Activated naive CD4-positive, alpha-beta T cell treated with anti-CD3 and anti-CD28 coated beads, Interleukin-2, amount 50 U/mL, for 16 hours (primary cell): ENCODE measurements at places on chromosomes 1 and 21.
A peak's percentile ranks its signal among the peaks of the same experiment; 100 is the strongest.

- no peak for DNase-seq
These were observed 41.1 kb downstream of the KCNJ15 start for GRCh38 chr21:38297871-38298270.

- DNase-seq: no peak
These were observed 3.6 kb upstream of the RASSF5 start for GRCh38 chr1:206503591-206504362.

DNA sequence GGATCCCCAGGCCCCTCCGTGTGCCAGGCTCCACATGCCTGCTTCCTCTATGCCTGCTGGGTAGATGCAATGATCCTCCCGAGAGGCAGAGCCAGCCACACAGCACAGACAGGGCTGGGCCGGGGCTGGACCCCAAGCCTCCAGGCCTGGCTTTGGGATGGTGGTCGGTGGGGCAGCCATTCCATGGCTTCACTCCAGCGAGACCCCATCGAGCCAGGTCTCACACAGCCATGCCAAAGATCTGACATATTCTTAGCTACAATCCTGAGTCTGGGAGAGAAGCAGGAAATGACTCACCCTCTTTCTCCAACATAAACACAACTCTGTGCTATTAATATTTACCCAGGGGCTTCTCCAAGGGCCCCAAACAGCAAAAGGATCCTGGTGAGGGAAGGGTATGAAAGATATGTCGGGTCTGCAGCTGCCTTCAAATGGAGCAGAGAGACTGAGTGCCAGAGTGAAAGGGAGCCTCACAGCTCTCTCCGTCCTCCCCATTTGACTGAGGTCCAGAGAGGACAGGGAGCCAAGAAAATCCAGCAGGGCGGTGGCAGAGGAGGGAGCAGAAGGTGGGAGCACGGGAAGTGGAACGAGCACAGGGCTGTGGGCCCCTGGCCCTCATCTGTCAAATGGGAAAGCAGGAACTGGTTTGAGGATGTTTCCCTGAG, 639.5 kb downstream of the MATN1 start:
- no peak for DNase-seq

GRCh38 chr1:101769520-101769919, 227.2 kb downstream of the OLFM3 start:
- no peak for DNase-seq

- DNase-seq: no peak
These were observed 6.6 kb upstream of the TMEM167B start for GRCh38 chr1:109083923-109084322.

- DNase-seq: no peak
These were observed 27.8 kb downstream of the CBR1 start for GRCh38 chr21:36097427-36098181.

GRCh38 chr21:33383056-33383888, 19.9 kb upstream of the IFNGR2 start:
- DNase-seq: peak; percentile 68

DNA sequence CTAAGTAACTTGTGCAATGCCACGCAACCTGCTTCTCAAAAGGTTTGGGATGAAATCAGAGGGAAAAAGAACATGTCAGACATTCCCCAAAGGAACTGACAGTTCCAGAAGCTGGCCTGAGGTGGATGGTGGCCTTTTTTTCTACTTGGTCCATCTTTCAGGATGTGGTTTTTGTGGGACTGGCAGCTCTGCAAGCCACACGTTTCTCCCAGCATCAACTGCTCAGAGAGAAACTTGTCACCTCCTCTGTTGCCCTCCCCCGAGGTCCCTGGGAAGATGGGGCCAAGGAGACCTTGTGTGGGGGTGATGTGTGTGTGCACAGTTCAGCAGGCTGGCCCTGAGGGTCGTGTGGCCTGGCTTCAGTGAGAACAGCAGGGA, 2.5 kb upstream of the DHRS3 start:
- no peak for DNase-seq

- no peak for DNase-seq
These were observed 291.9 kb downstream of the KCNH1 start for GRCh38 chr1:210841926-210842625.

GRCh38 chr1:163467289-163467688, 145.5 kb downstream of the NUF2 start:
- no peak for DNase-seq

DNA sequence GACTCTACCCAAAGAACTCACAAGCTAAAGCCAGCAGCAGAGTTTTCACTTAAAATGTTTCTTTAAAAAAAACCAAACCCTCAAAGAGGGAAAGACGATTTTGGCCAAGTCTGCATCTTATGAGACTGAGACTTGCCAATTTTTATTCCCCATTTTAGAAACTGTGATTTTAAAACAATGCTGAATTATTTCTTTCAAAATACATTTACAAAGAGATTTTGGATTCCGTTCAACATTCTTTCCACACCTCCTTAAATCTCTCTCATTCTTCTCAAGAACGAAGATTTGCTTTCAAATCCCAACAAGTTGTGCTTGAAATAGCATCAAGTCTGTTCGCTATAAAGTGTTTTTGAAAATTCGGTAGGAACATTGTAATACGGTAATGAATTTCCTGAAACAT, 133.9 kb upstream of the VANGL1 start:
- DNase-seq: no peak

- DNase-seq: no peak
These were observed 22.4 kb upstream of the ZFYVE9 start for GRCh38 chr1:52119301-52120079.

GRCh38 chr1:85756864-85757263, 48.6 kb upstream of the ZNHIT6 start:
- no peak for DNase-seq

- DNase-seq: no peak
These were observed 23.3 kb downstream of the SUSD4 start for GRCh38 chr1:223340637-223341036.

- DNase-seq: no peak
These were observed 534.2 kb upstream of the PLXNA2 start for GRCh38 chr1:208778417-208778816.

- DNase-seq: no peak
These were observed 25.7 kb downstream of the PMVK start for GRCh38 chr1:154910851-154911250.

GRCh38 chr21:41921021-41921420, 32.8 kb downstream of the C2CD2 start:
- no peak for DNase-seq

GRCh38 chr1:65049941-65050713, 83.8 kb upstream of the JAK1 start:
- DNase-seq: no peak

DNA sequence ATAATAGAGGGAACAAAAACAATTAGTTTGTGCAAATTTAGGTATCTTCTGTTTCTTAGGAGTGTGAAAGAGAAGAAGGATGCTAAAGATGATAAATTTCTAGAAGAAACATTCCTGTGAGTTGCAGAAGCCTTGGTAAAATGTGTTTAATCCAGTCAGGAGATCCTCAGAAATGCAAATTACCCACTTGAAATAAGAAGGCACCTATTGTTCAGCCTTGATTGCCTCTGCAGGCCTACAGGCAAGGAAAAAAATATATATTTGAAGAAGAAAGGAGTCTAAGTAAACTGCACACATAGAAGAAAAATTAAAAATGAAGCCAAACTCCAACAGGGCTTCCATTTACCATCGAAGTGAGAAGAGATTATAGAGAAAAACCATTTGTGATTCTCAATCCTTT, 51.0 kb upstream of the LHX8 start:
- no peak for DNase-seq

- no peak for DNase-seq
These were observed 26.3 kb downstream of the ZNF648 start for GRCh38 chr1:182035097-182035770.

- DNase-seq: no peak
These were observed 150.9 kb upstream of the POU3F1 start for GRCh38 chr1:38197312-38198061.

DNA sequence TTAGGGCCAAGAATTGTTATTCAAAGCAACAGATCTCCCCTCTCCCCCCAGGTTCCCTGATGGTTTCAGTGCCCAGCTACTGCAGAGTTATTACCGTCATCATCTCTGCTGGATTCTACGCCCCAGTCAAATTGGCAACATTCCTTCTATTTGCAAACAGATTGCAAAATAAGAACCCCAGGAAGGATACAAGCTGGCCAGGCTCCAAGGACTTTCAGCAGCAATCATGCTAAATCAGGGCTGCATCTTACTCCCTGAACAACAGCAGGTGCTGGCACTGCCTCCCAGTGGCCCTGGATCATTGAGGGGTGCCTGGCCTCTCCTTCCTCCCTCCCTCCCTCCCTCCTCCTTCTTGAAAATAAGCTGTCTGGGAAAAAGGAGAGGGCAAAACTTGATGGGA, 521.6 kb upstream of the BEND5 start:
- no peak for DNase-seq

- DNase-seq: no peak
These were observed 54.2 kb upstream of the ETS2 start for GRCh38 chr21:38751379-38752050.

DNA sequence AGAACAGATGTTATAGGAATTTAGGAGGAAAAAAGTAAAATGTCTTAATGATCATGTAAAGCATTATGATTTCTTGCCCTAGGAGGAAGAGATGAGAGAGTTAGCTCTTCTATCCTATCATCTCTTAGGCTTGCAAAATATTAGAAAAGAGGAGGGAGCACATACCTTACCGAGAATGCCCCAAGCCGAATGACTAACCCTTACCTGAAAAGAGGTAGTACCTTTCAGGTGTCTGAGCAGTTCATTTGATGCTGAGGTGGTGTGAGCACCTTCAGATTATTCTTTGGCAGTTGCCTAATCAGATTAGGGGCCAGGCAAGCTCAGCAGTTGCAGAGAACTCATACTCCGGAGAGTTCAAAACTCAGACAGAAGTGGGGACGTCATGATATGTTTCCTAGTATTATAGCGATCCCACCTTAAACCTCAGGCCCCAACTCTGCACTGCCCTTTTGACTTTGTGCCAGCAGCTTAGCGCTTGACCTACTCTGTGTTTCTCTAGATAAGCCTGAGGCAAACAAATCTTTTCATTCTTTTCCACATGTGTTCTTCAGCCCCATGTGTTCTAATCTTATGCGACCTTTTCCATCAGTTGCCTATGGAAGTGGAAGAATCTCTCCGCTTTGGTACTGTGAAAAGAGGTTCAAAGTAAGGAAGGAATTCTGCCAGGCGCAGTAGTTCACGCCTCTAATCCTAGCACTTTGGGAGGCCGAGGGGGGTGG, 52.5 kb downstream of the ATP2B4 start:
- no peak for DNase-seq

DNA sequence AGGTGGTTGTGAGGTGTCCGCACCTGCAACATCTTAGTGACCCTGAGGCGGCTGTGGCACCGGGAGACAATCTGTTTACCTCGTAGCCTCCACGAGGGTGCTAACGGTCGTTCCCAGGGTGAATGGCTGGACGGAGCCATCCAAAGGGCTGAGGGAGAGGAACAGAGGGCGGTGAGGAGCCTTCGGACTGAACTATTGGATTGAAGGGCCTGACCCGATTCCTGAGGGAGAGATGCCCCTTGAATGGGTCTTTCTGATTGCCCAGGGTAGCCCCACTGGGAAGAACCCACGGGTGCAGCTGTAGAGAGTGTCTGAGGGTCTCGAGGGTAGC, 2.3 kb downstream of the NR5A2 start:
- no peak for DNase-seq

DNA sequence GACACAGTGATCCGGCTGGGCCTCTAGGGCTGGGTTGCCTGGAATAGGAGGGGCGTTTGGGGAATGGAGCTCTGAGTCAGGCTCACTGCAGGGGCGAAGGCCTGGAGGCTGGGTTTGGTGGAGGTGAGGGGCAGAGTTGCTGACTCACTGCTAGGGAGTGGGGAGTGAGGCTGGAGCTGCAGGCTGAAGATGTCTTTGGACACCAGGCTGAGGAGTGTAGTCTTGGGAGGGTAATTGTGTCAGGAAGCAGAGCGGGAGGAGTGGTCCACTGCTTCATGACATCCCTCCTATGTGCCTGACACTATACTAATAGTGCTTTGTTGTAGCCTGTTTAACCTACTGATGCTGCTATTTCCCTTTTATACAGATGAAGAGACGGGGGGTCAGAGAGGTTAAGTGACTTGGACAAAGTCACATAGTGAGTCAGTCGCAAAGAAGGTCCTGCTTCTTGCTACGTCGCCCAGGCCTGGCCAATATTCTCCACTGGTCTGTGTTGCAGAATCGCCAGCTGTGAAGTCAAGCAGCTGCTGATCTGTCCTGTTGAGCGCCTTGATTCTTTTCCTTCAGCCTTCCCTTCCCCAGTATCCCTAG, 13.6 kb downstream of the ACTL8 start:
- DNase-seq: no peak

- peak; percentile 86 for DNase-seq
These were observed 6.0 kb upstream of the PITHD1 start for GRCh38 chr1:23772049-23772853.

GRCh38 chr1:42490237-42490636, 27.2 kb downstream of the CCDC30 start:
- DNase-seq: no peak

- DNase-seq: no peak
These were observed 91.4 kb downstream of the PRKAB2 start for GRCh38 chr1:147080671-147081394.

GRCh38 chr1:228058949-228059633, 23.4 kb upstream of the ARF1 start:
- peak; percentile 39 for DNase-seq

- DNase-seq: no peak
These were observed 636 bp upstream of the CAMK2N1 start for GRCh38 chr1:20486457-20487235.

DNA sequence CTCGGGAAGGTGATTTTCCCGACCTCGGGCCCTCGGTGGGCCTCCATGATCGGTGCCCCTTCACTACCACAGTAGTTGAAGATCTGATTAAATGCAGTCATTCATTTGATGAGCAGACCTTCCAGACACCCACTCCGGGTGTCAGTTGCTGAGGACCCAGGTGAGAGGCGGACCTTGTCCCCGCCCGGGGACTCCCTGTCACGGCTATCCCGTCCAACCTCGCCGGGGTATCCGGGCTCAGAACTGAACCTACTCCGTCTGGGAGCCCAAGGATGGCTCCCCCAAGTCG, 22.6 kb downstream of the RNU1-3 start:
- no peak for DNase-seq

DNA sequence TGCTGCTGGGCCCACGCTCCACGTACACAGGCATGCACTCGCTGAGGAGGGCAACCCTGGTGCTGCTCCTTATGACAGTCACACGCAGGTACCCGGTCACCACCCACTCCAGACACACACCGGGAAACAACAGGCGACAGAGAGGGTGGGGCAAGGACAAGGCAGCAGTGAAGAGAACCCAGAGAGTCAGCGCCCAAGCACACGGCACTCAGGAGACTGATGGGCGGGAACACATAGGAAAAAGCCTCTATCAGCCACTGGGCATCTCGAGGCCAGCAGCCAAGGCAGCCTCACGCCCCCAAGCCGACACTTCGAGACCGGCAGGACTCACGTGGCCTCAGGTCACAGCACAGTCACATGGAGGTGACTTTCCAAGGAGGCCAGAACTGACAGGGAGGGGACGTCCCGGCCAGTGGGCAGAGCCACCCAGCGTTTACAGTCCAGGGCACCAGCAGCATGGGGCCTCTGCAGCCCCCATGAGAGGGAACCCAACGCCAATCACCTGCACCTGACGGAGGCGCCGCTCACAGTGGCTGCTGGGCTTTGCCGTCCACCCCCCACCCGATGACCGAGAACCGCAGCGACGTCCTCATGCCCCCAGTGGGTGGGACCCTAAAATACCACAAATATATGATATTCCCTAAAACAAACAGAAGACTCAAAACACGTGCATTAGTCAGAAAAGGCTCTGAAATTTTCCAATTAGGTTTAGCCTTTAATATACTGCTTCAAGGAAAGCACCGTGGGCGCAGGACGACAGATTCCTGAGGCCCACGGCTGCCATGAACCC, 19.7 kb downstream of the PTTG1IP start:
- no peak for DNase-seq
